ENCODE measurements at places on chromosomes 7 and 10.

- DNase-seq, result no peak
Observed at GRCh38 chr7:115019882-115020605, 98.2 kb downstream of the MDFIC start.

- DNase-seq, result no peak
Observed at GRCh38 chr7:145474009-145474686, 638.3 kb upstream of the TPK1 start.

DNA sequence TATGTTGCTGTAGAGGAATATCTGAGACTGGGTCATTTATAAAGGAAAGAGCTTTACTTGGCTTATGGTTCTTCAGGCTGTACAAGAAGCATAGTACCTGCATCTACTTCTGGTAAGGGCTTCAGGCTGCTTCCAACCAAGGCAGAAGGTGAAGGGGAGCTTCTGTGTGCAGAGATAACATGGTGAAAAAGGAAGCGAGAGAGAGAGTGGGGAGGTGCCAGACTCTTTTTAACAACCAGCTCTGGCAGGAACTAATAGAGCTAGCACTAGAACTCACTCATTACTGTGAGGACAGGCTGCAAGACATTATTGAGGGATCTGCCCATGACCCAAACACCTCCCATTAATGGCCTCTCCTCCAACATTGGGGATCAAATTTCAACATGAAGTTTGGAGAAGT lies 94.5 kb downstream of the KIF20B start:
- no peak for DNase-seq

GRCh38 chr7:74012842-74013249 lies 15.1 kb upstream of the ELN start:
- no peak for DNase-seq

DNA sequence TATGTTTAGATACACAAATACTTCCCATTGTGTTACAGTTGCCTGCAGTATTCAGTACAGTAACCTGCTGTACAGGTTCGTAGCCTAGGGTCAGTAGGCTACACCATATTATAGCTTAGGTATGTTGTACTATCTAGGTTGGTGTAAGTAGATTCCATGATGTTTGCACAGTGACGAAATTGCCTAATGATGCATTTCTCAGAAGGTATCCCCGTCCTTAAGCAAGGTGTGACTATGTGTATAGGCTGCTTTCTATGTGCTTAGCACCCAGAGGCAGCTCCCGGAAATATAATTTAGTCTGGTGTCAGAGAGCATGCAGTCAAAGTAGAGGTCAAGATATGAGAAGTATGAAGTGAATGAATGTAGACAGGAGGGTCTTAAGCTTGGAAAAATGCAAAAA lies 9.8 kb downstream of the MAPK8 start:
- DNase-seq, result no peak

- DNase-seq, result no peak
Observed at GRCh38 chr7:108079648-108080591, 50.2 kb downstream of the LAMB4 start.

Measured in hippocampal formation (tissue), 2 donors.